ENCODE measurements at places on chromosomes 11 and 22.
A peak's percentile ranks its signal among the peaks of the same experiment; 100 is the strongest.

GRCh38 chr11:119169282-119169719 is 776 bp downstream of the NLRX1 start:
- peak; percentile 23 for DNase-seq

DNA sequence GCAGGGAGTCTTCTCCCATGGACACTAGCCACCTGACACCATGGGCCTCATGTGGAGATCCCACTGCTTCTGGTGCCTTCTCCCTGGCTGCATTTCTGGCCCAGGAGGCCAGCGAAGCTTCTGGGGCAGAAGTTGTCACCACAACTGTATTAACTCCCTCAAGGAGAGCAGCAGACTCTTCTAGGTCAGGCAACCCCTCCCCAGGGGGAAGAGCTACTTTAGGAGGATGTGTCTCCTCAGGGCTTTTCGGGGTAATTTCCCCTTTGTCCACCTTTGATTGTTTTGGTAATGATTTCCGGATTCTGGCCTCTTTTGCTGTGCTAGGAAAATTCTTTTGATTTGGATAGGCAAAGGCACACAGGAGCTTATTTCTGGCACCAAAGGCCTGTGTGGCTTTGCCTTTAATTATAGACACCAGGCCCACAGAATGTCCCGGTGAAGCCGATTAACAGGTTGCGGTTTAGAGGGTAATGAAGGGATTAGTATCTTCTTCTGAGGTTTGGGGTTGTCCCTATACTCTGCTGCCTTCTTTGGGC is 8.9 kb upstream of the UCP2 start:
- no peak for DNase-seq

DNA sequence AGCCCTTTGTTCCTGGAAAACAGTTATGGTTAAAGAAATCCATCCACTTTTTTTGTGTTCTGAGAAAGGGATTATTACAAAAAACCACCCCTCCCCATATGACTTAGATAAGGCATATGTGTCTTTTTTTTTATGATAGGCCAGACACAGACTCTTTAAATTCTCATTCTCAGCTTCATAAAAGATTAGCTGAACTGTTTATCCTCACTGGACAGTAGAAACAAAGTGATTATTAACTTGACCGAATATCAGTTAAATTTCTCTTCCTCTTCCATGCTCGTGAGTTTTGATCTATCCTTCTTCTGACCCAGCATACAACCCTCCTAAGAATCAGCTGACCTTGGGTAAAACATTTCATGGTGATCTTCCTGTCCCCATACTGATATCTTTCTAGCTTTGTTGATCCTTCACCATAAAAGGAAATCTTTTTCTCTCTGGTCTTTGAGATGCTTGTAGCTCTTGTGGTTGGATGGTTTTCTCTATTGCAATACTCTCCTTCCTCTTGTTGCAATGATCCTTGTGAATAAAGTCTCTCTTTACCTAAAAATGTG is 26.2 kb downstream of the OR2AG2 start:
- DNase-seq, result no peak

GRCh38 chr11:87366763-87367405 is 329.1 kb downstream of the TMEM135 start:
- DNase-seq, result no peak

DNA sequence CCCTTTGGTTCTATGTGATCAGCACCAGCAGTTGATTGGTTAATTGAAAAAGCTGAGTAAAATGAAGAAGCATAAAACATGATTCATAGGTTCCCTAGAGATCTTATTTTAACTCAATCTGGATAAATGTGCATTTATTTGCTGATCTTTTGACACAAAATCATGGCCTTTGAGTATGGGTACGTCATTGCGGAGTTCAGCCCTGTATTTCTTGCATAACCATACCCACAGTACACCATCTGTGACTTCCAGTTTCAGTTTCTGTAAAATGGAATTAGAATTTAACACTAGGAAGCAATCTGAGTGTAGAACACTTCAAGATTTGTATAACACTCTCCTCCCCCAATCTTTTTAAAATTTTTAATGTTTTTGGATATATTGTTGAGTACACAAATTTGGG is 358.2 kb downstream of the DDX10 start:
- DNase-seq, result no peak

DNA sequence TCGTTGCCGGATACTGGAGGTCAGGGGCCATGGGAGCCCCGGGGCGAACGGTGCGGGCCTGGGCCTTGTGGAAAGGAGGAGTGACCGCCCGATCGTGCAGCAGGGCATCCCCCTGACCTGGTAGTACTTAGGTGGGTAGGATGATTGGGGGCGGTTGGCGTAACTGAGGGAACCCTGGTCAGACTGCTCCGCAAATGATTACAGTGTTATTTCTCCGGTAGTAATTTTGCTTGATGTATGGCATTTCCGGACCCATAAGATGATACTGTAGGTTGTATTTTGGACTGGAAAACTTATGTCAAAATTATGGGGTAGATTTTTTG is 762 bp downstream of the MTMR3 start:
- no peak for DNase-seq

- DNase-seq, result no peak
Observed at GRCh38 chr11:119144825-119145486, 3.9 kb upstream of the ABCG4 start.

DNA sequence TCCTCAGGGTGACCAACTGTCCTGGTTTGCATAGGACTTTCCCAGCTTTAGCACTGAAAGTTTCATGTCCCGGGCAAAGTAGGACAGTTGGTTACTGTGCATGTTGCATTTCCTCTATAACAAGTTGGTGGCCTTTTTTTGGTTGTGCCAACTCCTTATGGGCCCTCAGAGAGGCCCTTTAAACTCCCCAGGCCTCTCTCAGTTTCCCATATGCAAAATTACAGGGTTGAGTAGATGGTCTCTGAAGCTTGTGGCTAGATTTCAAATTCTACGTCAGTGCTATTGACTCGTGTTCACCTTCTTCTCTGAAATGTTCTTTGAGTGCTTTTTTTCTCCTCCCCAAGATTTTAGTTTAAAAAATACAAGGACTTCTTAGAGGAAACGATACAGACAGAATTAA is 92.5 kb downstream of the MYO18B start:
- DNase-seq, result no peak

- DNase-seq, result no peak
Observed at GRCh38 chr22:33492210-33492651, 428.0 kb downstream of the LARGE1 start.

DNA sequence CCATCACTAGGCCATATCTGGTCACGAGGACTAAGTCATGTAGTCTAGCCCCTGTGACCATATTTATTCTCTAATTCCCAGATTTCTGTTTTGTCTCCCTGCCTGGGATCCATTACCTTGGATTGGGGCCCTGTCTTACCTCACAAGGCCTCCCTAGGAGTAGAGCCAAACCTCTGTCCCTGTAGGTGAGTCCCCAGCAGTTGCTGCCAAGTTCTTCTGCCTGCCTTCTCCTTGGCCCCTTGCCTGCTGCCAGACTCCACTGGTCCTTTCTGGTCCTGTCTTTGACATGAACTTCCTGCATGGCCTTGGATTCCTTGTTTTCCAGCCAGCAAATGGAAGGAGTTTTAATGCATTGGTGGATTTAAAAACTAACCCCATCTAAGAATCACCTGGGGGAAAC is 35.6 kb upstream of the CADM1 start:
- no peak for DNase-seq

DNA sequence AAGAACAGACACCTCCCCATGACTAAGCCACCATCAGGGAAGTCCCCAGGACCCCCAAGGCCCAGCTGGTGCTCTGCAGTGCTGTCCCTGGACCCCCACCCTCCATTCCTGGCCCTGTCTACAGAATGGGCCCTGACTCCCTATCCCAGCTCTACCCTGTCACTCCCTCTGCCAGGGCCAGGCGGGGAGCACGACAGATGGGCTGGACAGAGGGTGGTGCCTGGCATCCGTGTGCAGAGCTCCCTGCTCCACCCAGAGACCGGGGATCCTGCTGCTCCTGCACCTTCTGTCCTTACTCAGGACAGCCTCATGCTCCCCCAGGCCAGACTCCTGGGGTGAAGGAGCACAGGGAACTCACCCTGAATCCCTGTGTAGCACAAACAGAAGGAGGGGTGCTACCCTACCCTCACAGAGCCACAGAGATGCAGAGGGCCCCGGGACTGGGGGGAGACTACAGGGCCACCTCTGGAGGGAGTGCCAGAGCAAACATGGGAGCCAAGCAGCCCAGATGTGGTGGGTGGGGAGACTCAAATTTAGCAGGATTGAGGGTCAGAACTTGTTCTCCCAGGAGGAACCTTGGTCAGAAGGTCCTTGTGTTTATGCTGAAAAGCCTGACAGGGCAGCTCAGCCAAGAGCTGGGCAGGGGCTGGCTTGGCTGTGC is 2.0 kb downstream of the ARVCF start:
- DNase-seq, result no peak

DNA sequence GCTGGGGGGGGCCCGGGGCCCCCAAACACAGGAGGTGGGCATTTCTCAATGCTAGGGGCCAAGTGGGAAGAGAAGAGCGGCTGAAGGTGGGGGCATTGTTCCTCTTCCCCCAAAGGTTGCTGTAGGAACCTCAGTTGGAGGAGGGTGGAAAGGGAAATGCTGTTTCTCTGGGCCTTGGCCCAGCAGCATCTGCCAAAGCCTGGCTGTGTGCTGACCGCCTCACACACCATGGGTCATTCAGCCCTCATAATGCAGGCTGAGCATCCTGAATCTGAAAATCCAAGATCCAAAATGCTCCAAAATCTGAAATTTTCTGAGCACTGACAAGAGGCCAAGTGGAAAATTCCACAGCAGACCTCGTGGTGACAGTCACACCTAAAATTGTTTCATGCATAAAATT is 49.0 kb upstream of the BID start:
- no peak for DNase-seq

DNA sequence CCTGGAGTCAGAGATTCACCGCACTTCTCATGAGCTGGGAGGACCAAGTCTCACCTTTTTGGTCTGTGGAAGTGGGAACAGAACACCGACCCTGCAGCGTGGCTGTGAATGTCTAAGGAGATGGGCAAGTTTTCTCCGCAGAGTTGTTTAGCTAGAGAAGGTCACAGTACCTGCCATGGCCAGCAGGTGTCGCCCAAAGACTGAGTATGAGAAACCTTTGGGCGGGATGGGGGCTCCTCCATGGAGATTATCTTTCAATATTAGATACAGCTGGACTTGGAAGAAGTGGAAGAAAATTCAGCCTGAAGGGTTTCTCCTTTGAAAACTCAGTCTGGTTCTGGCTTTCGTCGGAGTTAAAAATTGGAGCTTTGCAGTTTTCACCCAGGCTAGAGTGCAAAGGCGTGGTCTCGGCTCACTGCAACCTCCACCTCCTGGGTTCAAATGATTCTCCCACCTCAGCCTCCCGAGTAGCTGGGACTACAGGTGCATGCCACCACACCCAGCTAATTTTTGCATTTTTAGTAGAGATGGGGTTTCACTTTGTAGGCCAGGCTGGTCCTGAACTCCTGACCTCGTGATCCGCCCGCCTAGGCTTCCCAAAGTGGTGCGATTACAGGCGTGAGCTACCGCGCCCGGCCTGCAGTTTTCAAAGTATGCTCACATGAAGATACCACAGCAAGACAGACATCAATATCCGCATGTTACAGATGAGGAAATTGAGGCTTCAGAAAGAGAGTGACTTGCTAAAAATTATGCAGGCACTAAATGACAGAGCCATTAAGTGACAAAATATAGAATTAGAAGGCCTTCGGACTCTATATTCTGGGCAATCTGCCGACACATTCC is 10.7 kb upstream of the DSCAML1 start:
- peak; percentile 82 for DNase-seq

GRCh38 chr22:49678842-49679170 is 148.9 kb downstream of the BRD1 start:
- DNase-seq, result no peak

GRCh38 chr11:99098258-99098657 is 77.5 kb downstream of the CNTN5 start:
- DNase-seq, result no peak

DNA sequence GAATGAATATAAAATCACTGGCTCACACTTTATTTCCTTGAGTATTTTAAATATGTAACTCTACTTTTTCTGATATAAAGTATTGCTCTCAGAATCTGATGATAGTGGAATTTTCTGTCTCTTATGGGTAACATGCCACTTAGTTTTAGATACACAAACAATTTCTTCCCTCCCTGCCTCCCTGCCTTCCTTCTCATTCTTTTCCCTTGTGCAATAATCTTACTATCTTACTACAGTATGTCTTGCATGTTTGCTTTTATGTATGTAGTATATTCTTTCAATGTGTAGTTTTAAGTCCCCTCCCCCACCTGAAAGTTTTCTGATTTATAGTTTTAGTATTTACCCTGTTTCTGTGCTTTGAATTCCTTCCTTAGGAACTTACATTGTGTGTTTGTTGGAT is 48.4 kb downstream of the INSC start:
- DNase-seq, result no peak

DNA sequence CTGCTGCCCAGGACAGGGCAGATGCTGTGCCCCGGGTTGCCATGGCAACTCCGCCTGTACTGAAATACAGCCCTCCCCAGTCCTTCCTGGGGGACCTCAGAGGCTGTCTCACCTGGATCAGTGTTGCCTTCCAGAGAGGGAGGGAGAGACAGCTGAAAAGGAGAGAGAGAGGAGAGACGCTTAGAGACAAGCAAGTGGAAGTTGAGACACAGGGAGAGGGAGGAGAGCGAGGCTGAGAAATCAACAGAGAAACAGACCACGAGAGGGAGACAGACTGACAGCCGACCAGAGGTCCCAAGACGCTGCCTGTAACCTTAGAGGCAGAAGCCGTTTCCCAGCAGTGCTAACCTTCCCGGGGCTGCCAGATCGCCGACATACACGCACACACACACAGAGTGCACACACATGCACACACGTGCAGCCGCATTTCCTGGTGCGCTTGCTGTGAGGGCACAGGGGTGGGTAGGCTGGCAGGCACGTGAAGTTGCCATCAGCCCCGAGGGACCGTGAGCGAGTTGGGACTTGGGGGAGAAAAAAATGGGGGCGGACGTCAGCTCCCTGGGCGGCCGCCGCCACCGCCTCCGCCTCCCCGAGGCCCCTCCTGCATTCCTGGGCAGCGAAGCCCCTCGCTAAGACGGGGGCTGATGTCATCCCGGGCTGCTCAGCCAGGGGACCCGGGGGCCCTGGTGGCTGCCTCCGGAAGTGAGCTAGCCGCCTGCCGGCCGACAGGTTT is 88.6 kb upstream of the CRYBB3 start:
- peak; percentile 29 for DNase-seq
